ENCODE measurements at places on chromosomes 12 and 14. TPM values are rescaled to one million over a fixed set of nuclear protein-coding genes. Genes with fewer than 3 reads are reported as not detected.

The FGD4 gene
- polyA plus RNA-seq = not detected

GRCh38 chr12:9347328-9348127, 139.3 kb upstream of the PZP start:
- no peak overlapping the region for H3K4me3 ChIP-seq
- no peak for DNase-seq
- H3K36me3 ChIP-seq = no peaks in the 10 kb centered on the region
- H3K27ac ChIP-seq = no peak overlapping the region
- H3K4me1 ChIP-seq = no peaks in the 10 kb centered on the region

GRCh38 chr14:73250317-73250713, 13.0 kb downstream of the PAPLN start:
- no peaks in the 10 kb centered on the region for H3K27me3 ChIP-seq
- no peak for DNase-seq
- H3K4me3 ChIP-seq = no peak overlapping the region
- no peak overlapping the region for H3K27ac ChIP-seq
- peaks cover 11% of the 10 kb centered on the region for H3K4me1 ChIP-seq
- no peaks in the 10 kb centered on the region for H3K36me3 ChIP-seq

DNA sequence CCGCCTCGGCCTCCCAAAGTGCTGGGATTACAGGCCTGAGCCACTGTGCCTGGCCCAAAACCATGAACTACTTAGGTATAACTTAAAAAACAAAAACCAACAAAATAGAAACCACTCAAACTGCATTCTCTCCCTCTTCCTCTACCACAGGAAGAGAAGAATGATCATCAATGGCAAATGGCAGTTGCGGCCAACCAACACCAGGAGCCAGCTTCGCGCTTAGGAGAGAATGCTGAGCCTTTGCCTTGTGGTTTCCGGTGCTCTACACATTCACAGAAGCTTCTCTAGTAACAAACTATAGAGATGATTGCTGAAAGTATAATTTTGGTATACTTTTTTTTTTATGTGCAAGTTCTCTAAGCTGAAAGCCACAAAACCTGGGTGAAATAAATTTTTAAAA, 17.1 kb downstream of the CATSPERB start:
- no peak overlapping the region for H3K4me3 ChIP-seq
- H3K27ac ChIP-seq = no peak overlapping the region
- no peaks in the 10 kb centered on the region for H3K4me1 ChIP-seq
- peaks cover 4% of the 10 kb centered on the region for H3K27me3 ChIP-seq
- H3K36me3 ChIP-seq = no peaks in the 10 kb centered on the region

GRCh38 chr12:122545855-122546254, 18.8 kb downstream of the KNTC1 start:
- H3K4me3 ChIP-seq = no peak overlapping the region
- no peak for DNase-seq
- no peaks in the 10 kb centered on the region for H3K27me3 ChIP-seq
- no peak overlapping the region for H3K27ac ChIP-seq
- H3K36me3 ChIP-seq = peaks cover 20% of the 10 kb centered on the region
- H3K4me1 ChIP-seq = no peaks in the 10 kb centered on the region

- H3K27me3 ChIP-seq = peaks cover 43% of the 10 kb centered on the region
- no peak overlapping the region for H3K4me3 ChIP-seq
- peaks cover 58% of the 10 kb centered on the region for H3K4me1 ChIP-seq
- no peaks in the 10 kb centered on the region for H3K36me3 ChIP-seq
- DNase-seq = no peak
- no peak overlapping the region for H3K27ac ChIP-seq
Measured at GRCh38 chr12:49345825-49346658, 646 bp upstream of the DNAJC22 start.

DNA sequence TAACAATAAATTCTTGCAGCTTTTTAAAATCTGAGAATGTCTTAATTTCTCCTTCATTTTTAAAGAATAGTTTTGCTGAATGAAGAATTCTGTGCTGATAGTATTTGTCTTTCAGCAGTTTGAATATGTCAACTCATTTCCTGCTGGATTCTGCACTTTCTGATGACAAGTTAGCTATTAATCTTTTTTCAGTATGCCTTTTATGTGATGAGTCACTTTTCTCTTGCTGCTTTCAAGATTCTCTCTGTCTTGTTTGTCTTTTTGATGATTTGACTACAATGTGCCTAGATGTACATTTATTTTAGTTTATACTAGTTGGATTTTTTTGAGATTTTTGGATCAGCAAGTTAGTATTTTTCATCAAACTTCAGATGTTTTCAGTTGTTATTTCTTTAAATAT, 87.9 kb upstream of the AVPR1A start:
- DNase-seq = no peak
- H3K27me3 ChIP-seq = no peaks in the 10 kb centered on the region
- no peak overlapping the region for H3K4me3 ChIP-seq
- no peaks in the 10 kb centered on the region for H3K4me1 ChIP-seq

DNA sequence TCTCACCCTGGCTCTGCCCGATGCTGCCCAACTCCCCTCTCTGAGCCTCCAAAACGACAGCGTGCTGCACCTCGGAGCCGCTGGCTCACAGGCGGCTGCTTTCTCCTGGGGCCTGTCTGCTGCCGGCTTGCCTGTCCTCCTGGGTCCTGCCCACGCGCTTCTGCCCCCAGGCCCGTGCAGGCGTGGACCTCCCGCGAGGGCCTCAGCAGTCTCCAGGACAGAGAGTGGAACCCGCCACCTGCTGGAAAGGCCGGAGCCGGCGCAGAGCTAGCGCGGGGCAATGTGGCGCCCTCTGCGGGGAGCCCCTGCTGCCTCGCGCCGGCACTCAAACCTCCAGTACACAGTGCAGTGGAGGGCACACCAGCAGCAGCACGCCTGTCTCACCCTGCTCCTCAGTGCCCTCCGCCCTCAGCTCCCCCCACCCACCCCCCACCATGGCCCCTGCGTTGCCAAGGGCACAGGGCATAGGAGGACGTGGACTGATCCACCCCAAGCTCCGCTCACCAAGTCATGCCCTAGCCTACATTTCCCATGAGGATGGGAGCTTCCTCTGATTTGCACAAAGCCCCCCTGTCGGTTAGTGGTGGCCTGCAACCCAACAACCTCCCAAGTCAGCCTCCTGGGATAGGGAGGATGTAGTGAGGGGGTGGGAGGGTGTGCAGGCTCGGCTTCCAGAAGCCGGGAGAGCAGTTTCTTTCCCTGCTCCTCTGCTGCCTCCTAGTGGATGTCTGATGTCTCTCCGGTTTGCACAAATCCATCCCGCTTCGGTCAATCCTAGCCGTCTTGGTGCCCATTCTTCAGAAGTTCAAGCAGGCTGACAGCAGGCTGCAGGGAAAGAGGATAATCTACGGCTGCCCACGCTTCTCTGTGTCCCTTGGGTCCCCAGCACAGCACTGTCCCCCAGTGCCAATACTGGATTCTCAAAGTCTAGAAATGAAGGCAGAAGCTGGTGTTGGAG, 25.2 kb downstream of the KRT8 start:
- peak overlapping the region; percentile 3 for H3K4me3 ChIP-seq
- H3K4me1 ChIP-seq = peaks cover 2% of the 10 kb centered on the region
- H3K27me3 ChIP-seq = no peaks in the 10 kb centered on the region

DNA sequence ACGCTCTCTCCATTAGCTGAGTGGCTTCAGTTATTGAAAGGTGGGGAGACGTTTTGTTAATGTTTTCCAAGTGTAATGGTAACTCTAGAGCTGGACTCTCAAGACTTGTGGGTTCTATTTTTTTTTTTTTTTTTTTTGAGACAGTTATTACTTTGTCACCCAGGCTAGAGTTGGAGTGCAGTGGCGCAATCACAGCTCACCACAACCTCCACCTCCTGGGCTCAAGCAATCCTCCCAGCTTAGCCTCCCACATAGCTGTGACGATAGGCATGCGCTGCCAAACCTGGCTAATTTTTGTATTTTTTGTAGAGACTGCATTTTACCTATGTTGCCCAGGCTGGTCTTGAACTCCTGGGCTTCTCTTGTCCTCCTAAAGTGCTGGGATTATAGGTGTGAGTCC, 26.2 kb downstream of the ATF1 start:
- no peak overlapping the region for H3K4me3 ChIP-seq
- H3K27me3 ChIP-seq = no peaks in the 10 kb centered on the region
- peaks cover 11% of the 10 kb centered on the region for H3K36me3 ChIP-seq
- no peak for DNase-seq
- H3K27ac ChIP-seq = no peak overlapping the region

DNA sequence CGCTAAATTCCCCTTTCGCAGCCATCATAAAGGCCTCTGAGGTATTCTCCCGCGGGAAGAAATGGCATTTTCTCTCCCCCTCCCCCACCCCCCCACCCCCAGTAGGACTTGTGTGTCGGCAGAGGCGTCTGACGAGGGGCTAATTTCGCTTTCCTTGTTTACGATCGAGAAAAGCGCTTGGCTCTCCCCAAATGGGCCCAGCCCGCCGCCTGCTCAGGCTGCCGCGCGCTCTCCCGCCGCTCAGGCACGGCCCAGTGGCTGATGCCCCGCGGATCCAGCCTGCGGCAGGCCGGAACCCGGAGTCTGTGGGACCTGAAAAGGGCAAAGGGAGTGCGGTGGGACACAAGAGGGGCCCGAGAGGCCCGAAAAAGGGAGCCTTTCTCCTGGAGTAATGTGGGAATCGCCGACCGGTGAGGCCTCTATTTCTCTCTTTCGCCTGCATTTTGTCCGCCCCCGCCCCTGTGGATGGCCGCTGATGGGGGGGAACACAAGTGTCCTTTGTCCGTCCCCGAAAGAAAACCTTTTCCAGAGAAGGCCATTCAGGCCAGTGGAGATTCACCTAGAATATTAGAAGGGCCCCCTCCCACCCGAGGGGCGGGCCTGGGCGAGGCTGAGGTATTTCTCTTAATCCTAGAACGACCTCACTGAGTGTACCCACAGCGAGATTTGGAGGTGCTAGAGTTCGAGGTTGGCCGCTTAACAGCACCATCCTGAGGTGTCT, 9.0 kb upstream of the HOXC6 start:
- no peak for DNase-seq
- H3K27ac ChIP-seq = no peak overlapping the region
- H3K4me3 ChIP-seq = no peak overlapping the region
- peaks cover 44% of the 10 kb centered on the region for H3K27me3 ChIP-seq
- peaks cover 24% of the 10 kb centered on the region for H3K4me1 ChIP-seq

DNA sequence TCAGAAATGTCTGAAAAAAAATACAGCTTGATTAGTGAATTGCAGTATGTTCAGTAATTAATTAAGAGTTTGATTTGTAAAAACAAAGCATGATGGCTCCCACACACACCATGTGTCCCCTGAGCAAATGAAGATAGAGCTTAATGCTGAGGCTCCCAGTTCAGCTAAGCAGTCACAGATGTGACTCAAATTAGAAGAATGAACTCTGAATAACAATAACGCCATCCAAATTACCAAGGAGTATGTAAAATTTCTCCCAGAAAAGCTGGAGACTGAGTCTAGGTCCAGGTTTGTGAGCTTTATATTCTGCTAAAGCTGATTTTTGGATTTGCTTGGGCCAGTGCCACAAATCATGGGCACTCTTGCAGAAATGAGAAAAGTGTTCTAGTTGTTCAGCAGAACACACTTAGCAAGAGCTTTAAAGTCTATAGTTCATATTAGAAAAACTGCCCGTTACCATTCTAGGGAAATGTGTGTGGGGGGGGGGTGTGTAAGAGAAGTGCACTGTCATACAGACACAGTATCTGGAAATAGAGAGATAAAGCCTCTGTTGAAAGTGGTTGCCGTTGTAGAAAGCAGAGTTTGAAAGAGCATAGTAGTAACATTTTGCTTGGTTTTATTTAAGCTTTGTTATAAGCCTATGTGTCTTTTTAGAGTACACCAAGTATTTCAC, 253.1 kb downstream of the BCAT1 start:
- no peaks in the 10 kb centered on the region for H3K27me3 ChIP-seq
- H3K27ac ChIP-seq = no peak overlapping the region
- no peaks in the 10 kb centered on the region for H3K36me3 ChIP-seq
- H3K4me1 ChIP-seq = no peaks in the 10 kb centered on the region
- DNase-seq = no peak

- H3K36me3 ChIP-seq = no peaks in the 10 kb centered on the region
- H3K4me1 ChIP-seq = no peaks in the 10 kb centered on the region
- no peaks in the 10 kb centered on the region for H3K27me3 ChIP-seq
- H3K27ac ChIP-seq = no peak overlapping the region
- H3K4me3 ChIP-seq = no peak overlapping the region
Measured at GRCh38 chr12:3380200-3381043, 110.6 kb upstream of the PRMT8 start.

DNA sequence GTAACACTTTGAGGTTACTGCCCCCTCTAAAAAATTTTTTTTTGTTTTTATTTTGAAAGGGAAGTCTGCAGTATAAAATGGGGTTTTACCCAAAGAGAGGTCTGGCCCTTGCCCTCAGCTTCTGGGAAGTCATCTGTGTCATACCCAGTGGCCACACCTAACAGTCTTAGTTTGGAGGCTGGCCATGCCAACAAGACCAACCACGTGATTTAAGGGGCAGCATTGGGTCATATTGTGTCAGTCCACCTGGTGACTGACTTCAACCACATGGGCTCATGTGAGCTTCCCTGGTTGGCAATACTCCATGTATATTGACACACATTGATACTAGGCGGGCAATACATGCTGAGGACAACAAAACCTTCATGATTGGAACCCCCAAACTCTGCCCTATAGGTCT, 173.9 kb downstream of the GXYLT1 start:
- no peaks in the 10 kb centered on the region for H3K36me3 ChIP-seq
- no peak overlapping the region for H3K27ac ChIP-seq
- no peak overlapping the region for H3K4me3 ChIP-seq
- no peaks in the 10 kb centered on the region for H3K4me1 ChIP-seq
- no peaks in the 10 kb centered on the region for H3K27me3 ChIP-seq
- no peak for DNase-seq

DNA sequence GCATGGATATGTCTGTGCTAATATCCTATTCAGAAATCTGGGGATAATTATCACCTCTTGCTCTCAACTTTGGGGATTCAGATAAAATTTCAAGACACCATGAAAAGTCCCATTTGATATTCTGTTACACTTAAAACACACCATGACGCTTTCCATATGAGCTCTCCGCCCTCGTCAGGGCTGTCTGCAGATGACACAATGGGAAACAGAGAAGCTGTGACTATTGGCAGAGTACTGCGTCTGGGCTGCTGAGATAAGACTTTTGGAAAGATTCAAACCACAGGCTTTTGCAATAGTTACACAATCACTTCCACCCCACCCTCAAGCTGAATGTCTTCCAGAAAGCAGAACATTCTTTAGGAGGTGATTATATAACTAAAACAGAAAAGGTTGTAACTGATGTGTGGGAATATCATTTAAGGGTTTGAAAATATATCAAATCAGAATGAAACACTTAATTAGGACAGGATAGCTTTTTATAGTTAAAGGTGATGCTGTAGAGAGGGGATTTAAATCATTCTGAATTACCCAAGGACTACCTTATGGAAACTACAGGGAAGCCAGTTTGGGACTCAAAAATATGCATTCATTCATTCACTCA, 75.3 kb upstream of the TMPO start:
- DNase-seq = no peak
- H3K36me3 ChIP-seq = no peaks in the 10 kb centered on the region
- H3K4me1 ChIP-seq = no peaks in the 10 kb centered on the region
- peaks cover 18% of the 10 kb centered on the region for H3K27me3 ChIP-seq
- no peak overlapping the region for H3K4me3 ChIP-seq
- H3K27ac ChIP-seq = no peak overlapping the region

All from CD4-positive, CD25-positive, alpha-beta regulatory T cell (primary cell).